DMS 273 treated with DMSO at 0.1 percent for 48 hours (cell line): ENCODE measurements at places on chromosomes 3 and 15.

DNA sequence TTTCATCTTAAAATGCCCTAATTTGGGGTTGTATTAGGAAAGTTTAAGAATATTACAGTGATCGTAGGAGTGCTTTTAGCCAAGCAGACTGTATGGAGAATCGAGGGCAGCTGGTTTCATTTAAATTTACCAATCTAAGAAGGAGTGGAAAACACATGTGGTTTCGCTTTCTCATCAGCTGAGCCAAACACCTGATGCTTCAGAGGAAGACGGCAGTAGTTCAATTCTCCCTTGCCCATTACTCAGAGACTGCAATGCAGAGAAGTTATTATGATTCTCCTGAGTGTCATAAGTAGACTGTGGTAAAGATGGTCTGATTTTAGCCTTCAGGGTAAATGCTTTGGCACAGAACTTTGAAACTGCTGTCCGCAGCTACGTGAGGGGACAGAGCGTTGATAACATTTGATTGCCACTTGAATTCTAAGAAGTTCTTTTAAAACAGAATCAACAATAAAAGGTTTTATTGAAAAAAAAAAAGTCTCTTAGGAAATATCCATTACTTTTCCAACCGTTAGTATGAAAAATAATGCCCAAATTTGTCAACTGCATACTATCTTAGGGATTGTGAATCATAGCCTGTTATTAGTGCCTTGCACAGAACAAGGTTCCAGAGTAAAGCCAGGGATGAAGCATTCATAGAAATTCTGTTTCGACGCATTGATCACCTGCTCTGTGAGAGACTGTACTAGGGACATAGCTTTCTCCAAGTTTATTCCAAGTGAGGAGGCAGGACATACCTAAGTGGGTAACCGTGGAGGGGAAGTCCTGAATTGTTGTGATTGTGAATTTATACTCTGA, 25.6 kb downstream of the LYSMD4 start:
- no peak for DNase-seq

GRCh38 chr3:85781806-85782205, 823.0 kb downstream of the CADM2 start:
- peak; percentile 7 for DNase-seq

- no peak for DNase-seq
Measured at GRCh38 chr15:68552773-68553172, 26.0 kb upstream of the CORO2B start.

GRCh38 chr3:112327371-112327951, 5.5 kb upstream of the CD200 start:
- DNase-seq, result peak; percentile 21

- DNase-seq, result no peak
Measured at GRCh38 chr3:190008432-190008831, 112.3 kb downstream of the P3H2 start.

DNA sequence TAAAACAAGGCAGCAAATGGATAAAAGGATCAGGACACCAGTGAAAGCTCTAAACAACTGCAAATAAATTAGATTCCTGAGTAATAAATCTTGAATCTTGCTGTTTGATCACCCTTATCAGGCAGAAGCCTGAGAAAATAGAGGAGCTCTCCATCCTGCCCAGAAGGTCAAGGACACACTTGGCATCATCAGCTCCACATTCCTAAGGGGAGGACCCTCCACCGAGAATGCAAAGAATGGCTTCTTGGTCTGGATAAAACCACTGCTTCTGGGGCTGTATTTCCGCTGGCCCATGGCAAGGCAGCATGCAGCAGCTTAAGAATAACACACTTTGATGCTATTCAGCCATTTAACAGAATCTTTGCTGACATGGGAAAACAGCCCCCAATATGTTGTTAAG, 108.9 kb upstream of the TSC22D2 start:
- no peak for DNase-seq

DNA sequence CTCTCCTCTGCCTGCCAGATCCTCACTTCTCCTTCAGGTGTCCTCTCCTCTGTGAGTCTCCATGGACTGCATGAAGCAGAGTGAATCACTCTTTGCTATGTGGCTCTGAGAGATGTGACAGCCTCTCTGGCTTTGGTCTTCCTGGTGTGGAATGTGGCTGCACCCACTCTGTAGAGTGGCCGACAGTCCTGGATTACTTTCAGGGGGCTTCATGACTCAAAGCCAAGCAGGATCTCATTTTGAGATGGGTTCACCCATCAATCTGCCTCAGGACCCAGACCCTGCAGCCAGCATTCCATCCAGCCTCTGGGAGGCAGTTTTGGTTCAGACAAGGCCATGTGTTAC, 221.9 kb upstream of the LYSMD4 start:
- no peak for DNase-seq

GRCh38 chr3:127670761-127671522, 1.8 kb upstream of the ABTB1 start:
- no peak for DNase-seq

DNA sequence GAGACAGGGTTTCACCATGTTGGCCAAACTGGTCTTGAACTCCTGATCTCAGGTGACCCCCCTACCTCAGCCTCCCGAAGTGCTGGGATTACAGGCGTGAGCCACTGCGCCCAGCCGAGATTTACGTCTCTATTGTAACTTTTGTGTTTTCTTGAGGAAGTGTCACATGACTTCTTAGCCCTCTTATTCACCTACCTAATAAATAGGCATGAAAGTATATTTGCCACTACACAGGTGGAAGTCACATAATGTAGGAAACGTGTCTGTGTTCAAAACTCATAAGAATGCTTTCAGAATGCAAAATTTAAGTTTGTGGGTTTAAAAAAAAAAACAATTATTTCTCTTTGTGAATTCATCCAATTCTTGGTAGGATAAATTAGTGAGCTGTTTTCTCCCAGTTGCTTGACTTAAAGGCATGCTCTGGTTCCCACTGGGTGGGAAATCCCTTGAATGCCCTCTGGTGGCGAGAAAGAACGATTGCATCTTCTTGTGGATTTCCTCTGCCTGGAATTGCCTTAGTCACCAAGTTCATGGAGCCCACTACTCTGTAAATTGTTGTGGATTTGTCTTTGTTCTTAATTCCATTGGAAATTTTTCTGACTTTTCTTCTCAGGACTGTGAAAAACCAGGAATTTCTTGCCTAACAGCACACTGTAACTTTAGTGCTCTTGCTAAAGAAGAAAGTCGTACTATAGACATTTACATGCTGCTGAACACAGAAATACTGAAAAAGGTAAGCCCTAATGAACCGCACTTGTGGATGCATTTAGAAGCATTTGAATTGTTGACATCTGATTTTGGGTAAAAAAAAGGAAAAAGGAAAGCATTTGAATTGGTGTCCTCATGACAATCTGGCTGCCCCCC, 82.2 kb upstream of the CTDSPL start:
- peak; percentile 34 for DNase-seq

- DNase-seq, result no peak
Measured at GRCh38 chr3:49724586-49724985, 835 bp upstream of the GMPPB start.

DNA sequence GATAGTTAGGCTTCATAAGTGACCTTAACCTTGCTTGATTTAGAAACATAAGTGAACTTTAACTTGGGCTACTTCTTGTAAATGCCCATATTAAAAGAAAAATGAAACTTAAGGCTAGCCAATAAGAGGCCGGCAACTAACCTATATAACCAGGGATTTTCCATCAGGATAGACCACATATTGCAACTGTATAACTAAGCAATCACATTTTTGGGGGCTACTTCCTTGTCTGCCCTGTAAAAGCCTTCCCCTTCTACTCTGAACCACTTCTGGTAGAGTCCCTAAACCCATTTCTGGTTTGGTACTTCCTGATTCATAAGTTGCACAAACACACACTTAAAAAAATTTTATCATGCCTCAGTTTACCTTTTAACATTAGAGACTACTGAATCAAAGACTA, 150.9 kb upstream of the UBE2E2 start:
- DNase-seq, result no peak

DNA sequence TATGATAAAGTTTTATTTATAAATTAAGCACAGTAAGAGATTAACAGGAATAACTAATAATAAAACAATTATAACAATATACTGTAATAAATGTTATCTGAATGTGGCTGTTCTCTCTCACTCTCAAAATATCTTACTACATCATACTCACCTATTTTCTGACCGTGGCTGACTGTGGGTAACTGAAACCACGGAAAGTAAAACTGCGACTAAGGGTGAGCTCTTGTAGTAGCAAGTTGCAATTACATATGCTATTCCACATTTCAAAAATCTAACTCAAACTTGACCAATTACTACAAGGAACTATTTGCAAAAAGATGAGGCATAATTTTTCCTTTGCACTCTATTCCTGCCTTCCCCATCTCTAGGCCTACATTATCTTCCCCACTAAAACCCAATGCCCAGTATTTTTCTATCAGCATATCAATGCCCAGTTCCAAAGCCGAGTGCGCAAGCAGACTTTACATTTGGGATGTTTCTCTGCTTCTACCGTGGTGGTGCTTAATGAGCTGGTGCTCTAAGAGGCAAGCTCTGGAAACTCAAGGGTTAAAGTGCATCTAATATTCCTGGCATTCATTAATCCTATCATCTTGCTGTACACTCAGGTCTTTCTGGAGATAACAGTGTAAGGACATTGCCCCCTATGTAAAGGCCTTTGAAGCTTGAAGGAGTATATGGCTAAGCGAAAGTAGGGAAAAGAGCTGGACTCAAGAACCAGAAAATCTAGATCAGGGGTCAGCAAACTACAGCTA, 6.7 kb downstream of the PCYT1A start:
- no peak for DNase-seq

GRCh38 chr15:56293495-56294292, 50.0 kb upstream of the RFX7 start:
- no peak for DNase-seq
